ENCODE measurements at places on chromosomes 3 and 15.

DNA sequence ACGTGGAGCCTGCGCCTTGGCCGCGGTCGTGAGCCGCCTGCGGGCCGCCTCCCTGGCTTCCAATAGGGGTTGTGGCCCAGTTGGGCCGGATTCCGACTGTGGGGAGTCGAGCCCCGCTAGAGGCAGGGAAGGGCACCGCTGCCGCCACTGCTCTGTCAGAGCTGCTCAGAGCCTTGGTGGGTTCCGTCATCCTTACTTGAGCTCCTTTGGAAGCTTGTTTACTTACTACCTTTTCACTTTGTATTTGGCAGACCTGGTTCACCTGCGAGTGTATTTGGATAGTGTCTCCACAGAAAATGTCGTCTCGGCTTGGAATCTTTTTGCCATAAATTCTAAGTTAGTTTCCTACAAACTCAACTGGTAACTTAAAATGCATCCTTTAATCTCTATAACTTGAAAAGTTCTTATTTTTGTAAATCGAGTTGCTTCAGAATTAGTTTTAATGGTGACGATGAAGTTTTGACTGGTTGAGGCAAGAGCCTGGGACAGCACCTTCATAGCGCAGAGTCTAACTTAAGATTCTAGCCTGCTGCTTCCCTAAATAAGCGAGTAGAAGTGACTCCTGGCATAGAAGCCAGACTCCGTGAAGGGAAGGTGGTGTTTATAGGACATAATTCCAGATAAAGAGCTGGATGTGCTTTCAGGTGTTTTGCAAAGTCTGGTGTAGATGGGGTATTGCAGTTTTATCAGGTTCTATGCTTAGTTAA lies 800 bp downstream of the DAG1 start:
- DNase-seq = no peak

DNA sequence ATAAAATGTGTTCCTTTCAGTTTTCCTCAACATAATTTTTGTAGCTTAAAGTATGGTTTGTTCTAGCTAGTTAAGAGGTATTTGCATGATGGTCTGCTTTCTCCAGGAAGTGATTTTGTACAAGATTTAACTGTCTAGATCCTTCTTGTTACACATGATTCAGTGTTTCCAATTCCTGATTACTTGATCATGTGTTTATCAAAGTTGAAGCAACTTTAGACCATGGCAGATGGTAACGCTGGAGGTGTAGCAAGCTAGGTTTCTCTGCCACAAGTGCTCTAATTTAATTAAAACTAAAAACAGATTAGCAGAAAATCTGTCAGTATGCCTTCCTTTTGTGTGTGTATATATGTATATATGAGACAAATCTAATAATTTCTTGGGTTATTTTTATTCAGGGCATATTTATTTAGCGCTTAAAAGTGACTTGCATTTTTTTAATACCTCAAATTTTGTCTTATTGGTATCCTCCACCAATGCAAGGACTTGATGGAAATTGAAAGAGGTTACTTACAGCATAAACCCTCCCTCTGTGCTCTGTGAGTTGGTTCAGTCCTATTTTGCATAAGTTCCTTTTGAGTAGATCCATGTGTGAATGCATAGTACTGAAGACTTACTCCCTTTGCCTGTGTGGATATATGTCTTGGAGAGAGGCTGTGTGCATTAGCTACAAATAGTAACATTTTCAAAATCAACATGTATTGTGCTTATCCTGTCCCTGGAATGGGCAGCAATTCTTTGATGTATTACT lies 157.3 kb upstream of the CGNL1 start:
- DNase-seq = no peak

- no peak for DNase-seq
Observed at GRCh38 chr3:46990573-46991374, 11.3 kb downstream of the NBEAL2 start.

GRCh38 chr15:70062321-70062956 lies 35.3 kb downstream of the TLE3 start:
- no peak for DNase-seq

DNA sequence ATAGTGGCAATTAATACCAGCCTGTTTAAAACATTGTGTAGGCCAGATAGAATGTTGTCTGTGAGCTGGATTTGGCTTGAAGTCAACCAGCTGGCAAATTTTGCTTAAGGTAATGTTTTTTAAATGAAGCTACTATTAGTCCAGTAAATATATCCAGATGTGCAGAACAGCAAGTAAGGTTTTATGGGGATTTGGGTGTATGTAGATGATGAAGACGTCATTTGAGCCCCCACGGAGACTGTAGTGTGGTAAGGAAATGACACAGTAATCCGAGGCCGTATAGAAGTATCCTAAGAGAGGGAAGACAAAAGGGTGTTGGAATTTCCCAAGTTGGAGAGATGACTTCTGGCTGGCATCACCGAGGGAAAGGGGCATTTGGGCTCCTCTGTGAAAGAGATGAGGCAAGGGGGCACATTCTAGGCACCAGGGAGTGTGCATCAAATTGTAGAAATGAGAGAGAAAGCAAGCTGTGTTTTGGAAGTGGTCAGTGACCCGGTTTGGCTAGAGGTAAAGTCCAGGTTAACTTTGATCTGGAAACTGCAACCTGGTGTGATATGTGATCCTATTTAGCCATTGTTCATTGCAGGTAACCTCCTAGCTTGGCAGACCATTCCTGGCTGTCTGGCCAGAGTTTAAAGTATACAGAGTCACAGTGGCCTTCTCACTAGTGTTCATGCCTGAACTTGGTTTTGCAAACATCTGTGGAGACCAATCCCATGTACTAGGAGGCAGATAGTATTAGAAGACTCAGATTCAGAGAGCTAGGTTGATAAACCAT lies 104.2 kb downstream of the ITPR1 start:
- no peak for DNase-seq

GRCh38 chr3:156010829-156011228 lies 109.5 kb upstream of the KCNAB1 start:
- DNase-seq = no peak

DNA sequence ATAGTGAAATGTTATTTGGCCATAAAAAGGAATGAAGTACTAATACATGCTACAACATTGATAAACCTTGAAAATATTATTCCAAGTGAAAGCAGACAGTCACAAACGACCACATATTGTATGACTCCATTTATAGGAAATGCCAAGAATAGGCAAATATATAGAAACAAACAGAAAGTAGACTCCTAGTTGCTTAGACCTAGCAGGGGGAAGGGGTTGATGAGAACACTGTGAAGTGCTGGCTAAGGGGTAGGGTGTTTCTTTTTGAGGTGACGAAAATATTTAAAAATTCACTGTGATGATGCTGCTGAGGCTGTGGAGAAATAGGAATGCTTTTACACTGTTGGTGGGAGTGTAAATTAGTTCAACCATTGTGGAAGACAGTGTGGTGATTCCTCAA lies 30.5 kb upstream of the XIRP1 start:
- no peak for DNase-seq

GRCh38 chr3:115450036-115450435 lies 173.3 kb upstream of the GAP43 start:
- no peak for DNase-seq

- no peak for DNase-seq
Observed at GRCh38 chr3:31890742-31891469, 90.2 kb downstream of the OSBPL10 start.

DNA sequence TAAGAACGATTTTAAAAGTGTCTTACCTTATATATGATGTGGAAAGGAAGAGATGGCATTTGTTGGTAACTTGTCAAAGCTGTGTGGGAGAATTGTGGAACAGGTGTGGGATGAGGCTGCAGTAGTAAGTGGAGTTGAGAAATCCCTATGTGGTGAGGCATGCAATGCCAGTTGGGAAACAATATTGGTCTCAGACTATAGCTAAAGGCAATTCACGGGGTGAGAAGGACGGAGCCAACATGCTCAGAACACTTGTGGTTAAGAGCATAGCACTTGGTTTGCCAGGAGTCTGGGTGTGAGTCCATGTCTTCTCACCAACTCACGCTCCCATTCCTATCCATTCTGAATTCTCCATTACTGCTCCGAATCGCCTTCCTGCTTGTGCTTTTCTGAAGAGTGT lies 615.6 kb upstream of the ADAMTS9 start:
- DNase-seq = no peak

DNA sequence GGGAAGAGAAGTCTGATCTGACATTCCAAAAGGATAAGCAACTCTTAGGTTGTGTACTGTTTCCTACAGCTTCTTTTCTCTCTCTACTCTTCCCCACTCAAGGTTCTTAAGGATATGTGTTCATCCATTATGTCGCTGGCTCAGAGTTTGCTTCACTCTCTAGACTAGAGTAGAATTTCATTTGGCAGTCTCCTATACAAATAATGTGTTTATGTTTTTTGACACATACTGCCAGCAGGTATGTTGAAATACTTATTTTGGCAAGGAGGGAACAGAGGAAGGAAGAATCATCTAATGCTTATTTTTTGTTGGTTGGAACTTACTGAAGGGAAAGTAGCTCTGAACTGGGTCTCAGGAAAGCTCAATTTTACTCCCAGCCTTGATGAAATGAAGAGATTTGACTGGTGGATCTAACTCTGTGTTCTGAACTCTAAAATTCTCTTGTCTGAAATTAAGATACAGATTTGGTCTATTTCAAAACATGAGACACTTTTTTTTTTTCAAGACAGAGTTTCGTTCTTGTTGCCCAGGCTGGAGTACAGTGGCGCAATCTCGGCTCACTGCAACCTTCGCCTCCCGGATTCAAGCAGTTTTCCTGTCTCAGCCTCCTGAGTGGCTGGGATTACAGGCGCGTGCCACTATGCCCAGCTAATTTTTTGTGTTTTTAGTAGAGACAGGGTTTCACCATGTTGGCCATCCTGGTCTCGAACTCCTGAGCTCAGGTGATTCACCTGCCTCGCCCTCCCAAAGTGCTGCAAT lies 7.6 kb upstream of the EMC3 start:
- no peak for DNase-seq

- DNase-seq = no peak
Observed at GRCh38 chr3:112605285-112605684, 35.7 kb downstream of the CCDC80 start.

GRCh38 chr3:172697558-172697957 lies 13.3 kb downstream of the NCEH1 start:
- DNase-seq = no peak

DNA sequence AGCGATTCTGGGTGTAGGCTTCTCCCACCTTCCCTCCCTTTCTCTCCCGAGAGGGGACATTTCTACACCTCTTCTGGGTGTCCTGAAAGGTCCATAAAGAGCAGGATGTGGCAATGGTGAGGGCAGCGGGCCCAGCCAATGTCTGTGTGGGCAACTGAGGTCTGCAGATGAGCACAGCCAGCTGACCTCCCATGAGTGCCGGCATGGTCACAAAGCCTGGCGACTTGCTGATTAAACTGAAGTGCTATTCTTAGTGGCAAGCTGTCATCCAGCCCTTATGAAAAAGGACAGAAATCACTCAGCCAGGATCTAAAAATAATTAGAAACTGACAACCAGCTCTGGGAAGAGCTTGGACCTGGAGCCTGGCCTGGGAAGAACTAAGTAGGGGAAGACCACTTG lies 124.3 kb upstream of the RGMA start:
- DNase-seq = no peak

GRCh38 chr3:171417137-171417536 lies 43.1 kb downstream of the TNIK start:
- no peak for DNase-seq

GRCh38 chr3:77169823-77170222 lies 129.9 kb downstream of the ROBO2 start:
- DNase-seq = no peak

GRCh38 chr15:79572691-79573404 lies 140.7 kb downstream of the MINAR1 start:
- DNase-seq = no peak

- no peak for DNase-seq
Observed at GRCh38 chr3:188446766-188447165, 292.8 kb downstream of the LPP start.

GRCh38 chr15:56496635-56497034 lies 31.7 kb upstream of the MNS1 start:
- DNase-seq = no peak

DNA sequence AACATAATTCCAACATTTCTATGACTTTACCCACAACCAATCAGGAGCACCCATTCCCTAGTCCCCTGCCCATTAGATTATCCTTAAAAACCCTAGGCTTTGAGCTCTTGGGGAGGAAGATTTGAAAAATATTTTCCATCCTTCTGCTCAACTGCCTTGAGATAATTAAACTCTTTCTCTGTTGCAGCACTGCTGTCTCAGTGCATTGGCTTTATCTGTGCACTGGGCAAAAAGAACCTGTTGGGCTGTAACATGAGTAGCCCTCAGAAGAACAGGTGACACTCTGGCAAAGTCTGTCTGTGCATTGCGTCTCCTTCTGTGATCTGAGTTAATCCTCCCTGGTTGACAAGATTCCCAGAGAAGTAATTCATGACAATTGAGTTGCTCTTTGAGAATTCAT lies 83.9 kb downstream of the ZMAT3 start:
- DNase-seq = no peak

DNA sequence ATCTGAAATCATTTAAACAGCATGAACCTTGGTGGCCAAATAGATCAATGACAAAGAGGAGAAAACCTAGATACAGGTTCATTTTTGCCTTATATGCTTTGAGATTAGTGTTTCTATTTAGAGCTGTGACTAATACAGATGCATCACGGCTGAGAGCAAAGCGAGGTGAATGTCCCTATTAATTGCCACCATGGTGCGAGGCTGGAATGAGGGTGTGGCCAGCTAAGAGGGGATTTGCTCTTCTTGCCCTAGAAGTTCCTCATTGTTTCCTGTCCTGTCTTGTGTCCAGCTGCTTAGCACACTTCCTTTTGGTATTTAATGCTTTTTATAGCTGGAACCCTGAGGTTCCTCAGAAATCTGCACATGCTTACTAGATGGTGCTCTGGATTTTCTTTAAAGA lies 339.1 kb upstream of the RGMA start:
- no peak for DNase-seq

- DNase-seq = no peak
Observed at GRCh38 chr15:26191193-26191592, 328.1 kb upstream of the ATP10A start.

- no peak for DNase-seq
Observed at GRCh38 chr3:52432691-52433141, 12.2 kb downstream of the SEMA3G start.

- no peak for DNase-seq
Observed at GRCh38 chr15:49707598-49707997, 86.8 kb downstream of the DTWD1 start.

DNA sequence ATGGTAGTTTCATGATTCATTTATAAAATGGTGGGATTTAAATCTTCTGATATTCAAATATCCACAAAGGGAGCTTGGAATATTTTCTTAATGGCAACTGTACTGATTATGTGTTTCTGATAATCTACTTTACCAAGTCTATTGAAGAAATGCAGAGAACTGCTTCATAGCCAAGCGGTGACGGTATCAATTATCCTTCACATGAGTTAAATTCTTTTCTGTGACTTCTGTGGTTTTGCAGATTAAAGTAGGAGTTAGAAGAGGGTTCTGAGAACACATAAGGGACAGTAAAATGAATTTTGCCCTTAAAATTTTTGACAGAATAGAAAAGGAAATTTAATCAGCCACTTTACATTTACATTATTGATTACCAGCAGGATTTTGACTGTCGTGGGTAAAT lies 563.2 kb downstream of the GBE1 start:
- DNase-seq = no peak

GRCh38 chr3:16809482-16809881 lies 75.3 kb upstream of the PLCL2 start:
- DNase-seq = no peak

All from T follicular helper cell (primary cell).